ENCODE measurements at places on chromosomes 13 and 19.

DNA sequence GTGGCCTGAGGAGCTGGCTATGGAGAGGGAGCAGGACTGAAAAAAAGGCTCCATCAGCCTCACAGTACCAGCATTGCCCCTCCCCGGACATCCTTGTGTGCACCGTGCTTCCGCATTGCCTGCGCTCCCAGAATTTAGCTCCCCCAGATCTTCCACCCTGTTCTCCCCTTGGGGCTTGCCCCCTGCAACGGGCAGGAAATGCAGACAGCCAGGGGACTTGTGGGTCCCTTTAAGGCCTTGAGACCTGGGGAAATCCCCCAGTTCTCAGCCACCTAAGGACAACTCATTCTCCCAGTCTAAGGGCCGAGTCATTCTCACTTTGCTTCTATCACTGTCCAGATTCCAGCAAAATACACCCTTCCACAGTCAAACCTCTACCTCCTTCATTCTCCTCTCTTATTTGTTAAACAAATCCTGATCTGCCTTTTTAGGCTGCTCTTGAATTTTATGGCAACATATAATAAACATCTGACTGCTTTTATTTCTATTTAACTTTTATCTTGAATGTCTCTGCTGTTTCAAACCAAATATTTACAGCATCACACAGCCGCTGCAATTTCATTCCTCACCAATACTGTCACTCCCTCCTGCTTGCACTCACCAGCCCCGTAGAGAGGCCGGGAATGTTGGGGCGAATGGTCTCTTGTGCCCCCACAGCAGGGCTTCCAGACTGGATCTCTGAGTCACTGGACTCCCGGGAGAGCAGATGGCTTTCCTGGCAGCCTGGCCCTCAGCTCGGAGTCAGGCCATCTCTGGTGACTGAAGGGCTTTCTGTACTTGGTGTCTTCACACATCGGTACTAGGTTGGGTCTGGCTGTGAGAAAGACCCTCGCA is 221.9 kb downstream of the TSHZ3 start:
- DNase-seq = no peak

DNA sequence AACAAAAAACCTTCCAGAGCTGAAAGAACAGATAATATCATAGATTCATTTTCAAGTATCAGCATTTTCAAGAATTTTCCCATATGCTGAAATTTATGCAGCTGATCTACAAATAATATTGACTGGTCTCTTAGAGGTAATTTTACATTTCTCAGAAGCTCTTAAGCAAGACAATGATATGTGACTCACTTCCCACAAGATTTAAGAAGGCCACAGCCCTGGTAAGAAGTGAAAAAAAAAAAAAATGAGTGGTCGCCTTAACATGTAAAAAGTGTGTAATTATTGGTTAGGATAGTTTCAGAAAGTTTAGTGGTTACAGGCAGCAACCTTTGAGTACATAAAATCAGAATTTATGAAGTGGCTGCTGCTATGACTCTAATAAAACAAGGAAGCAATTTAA is 54.5 kb downstream of the NUFIP1 start:
- no peak for DNase-seq

GRCh38 chr13:27406178-27406939 is 18.1 kb upstream of the GTF3A start:
- DNase-seq = no peak

GRCh38 chr19:47539747-47540311 is 25.0 kb upstream of the NAPA start:
- DNase-seq = no peak

DNA sequence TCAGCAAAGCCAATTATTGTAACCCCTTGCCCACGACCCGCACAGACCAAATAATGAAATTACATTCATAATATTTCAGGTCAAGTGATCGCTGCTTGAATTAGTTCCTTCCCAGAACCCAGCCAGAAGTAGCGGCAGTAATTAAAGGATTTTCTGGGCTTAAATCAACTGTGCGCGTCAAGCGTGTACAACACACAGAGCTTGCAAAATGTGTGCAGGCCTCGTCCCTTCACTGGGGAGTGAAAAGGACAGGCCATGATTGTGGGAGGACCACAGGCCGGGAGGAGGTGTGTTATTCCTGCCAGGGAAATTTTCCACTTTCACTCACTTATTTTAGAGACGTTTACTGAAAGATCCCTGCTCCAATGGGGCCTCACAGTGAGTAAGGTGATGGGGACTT is 84.9 kb downstream of the CHST8 start:
- no peak for DNase-seq

- no peak for DNase-seq
Observed at GRCh38 chr19:33233056-33233873, 7.6 kb upstream of the SLC7A10 start.

DNA sequence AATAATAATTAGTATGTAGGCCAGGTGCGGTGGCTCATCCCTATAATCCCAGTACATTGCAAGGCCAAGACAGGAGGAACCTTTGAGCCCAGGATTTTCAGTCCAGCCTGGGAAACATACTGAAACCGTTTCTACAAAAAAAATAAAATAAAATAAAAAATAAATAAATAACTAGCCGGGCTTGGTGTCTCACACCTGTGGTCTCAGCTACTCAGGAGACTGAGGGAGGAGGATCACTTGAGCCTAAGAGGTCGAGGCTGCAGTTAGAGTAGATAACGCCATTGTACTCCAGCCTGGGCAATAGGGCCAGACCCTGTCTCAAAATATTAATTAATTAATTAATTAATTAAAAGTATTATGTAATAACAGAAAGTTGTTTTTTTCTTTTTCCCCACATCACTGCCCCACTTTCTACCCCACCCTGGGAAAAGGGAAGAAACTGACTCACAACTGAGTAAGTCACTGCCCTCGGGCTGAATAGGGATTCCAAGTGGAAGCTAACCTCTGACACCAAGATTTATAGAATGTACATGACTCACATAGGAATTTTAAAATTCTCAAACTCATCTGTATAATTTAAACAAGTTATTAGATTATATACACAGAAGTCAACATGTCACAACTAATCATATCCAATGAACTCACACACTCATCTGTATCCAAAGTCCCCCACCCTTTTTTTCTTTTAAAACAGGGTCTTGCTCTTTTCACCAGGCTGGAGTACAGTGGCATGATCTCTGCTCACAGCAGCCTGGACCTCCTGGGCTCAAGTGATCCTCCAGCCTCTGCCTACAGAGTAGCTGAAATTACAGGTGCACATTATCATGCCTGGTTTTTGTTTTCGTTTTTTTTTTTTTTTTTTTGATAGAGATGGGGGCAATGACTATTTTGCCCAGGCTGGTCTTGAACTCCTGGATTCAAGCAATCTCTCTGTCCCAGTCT is 12.5 kb downstream of the ZNF611 start:
- DNase-seq = no peak

- DNase-seq = no peak
Observed at GRCh38 chr13:44298314-44298713, 75.3 kb upstream of the SERP2 start.

GRCh38 chr19:17406046-17406886 is 836 bp upstream of the BST2 start:
- no peak for DNase-seq

- no peak for DNase-seq
Observed at GRCh38 chr13:88958821-88959220, 1287.7 kb downstream of the SLITRK5 start.

- no peak for DNase-seq
Observed at GRCh38 chr19:459724-460511, 915 bp downstream of the SHC2 start.

DNA sequence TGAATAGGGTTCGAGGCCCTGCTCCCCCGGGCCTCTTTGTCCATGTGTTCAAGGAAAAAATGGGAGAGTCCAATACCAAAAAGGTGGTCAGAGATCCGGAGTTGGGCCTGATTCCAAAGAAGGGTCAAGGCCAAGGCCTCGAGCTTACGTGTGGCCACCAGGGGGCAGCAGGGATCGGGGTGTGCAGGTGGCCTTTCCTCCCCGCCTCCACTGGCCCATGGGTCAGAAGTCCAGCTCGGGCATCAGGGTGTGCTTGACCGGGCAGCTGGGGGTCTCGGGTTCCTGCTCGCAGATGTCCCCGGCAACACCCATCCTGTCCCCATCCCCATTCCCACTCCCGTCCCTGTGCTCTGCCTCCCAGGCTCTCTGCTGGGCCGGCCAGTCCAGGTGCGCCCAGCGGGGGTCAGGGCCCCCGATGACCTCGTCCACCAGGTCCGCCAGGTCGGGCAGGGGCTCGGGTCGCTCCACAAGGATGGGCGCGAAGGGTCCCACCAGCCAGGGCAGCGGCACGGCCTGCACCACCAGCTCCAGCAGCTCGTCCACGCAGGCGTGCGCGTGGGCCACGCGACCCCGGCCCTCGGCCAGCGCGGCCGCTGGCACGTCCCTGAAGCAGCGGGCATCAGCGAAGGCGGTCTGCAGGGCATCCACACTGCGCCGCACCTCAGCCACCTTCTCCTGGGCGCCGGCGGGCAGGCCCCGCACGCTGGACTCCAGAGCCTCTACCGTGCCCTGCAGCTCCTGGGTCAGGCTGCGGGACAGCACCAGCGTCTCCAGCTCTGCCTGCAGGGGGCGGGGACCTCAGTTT is 5.2 kb upstream of the PLIN4 start:
- DNase-seq = no peak

GRCh38 chr19:15551293-15552004 is 43.1 kb downstream of the CYP4F22 start:
- peak; percentile 53 for DNase-seq

DNA sequence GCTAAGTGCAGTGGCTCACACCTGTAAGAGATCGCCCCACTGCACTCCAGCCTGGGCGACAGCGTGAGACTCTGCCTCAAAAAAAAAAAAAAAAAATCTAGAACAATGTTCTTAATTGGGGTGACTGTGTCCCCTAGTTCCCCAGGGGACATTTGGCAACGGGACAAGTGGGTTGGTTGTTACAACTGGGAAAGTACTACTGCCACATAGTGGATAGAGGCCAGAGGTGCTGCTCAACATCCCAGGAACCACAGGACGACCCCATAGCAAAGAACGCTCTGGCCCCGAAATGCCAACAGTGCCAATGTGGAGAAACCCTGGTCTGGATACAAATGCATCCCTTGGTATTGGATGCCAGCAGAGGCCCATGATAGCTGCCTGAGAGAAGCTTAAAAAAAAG is 11.8 kb downstream of the NLRP12 start:
- DNase-seq = no peak

DNA sequence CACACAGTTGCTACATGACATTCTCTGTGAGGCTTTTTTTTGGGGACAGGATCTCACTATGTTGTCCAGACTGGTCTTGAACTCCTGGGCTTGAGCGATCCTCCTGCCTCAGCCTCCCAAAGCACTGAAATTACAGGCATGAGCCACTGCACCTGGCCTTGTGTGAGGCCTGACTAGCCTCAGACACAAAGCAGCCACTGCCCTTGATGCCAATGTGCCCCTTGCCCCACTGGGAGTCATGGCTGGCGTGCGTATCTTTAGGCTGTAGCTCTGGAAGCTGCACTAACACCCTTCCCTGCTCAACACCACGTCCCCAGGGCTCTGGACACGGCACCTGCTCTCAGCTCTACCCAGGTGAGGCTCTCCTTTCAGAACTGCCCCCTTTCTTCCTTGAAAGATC is 14.5 kb upstream of the KPTN start:
- no peak for DNase-seq

DNA sequence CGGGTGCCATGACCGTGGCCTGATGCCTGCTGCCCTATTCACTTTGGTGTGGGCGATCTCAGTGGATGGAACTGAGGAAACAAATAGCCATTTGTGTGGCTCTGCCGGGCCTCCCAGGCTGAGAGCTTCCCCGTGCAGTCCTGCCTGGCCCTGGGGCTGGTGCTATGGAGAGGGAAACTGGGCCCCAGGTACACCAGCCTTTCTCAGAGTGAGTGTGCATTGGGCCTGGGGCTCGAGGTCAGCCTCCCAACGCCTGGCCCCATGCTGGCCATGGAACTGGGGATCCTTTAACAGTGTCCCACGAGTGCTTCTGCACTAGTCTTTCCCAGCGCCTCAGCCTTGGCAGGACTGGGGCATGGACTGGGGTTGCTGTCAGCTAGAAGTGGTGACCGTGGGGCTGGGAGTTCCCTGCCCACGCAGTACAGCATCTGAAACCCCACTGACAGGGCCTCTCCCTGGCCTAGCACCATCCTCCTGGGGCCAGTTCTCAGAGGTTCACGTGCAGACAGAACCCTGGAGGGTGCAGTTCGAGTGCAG is 10.5 kb downstream of the PLEKHF1 start:
- DNase-seq = no peak

- DNase-seq = no peak
Observed at GRCh38 chr19:34218818-34219164, 35.6 kb upstream of the GARRE1 start.

GRCh38 chr13:20363172-20363571 is 131.1 kb upstream of the GJB6 start:
- DNase-seq = no peak

DNA sequence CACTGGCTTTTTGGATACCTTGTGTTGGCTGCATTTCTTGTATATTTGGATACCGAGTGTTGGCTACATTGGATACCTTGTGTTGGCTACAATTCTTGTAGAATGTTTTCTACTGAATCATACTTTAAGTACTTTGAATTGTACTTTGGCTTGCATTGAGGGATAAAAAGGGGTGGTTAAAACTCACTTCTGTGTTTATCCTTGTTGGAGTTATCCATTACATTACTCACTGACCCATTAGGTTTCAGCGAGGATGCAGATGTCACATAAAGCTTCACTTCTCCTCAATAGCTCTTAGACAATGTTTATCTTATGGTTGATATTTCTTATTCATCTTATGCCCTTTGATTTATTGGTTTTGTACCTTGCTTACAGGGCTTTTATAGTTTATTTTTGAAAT is 43.1 kb downstream of the PDS5B start:
- no peak for DNase-seq

- DNase-seq = no peak
Observed at GRCh38 chr19:5572556-5573286, 5.0 kb upstream of the TINCR start.

- DNase-seq = peak; percentile 6
Observed at GRCh38 chr13:97018029-97018819, 23.9 kb upstream of the OXGR1 start.
